ENCODE measurements at places on chromosomes 6 and 20.

- no peak for DNase-seq
Measured at GRCh38 chr6:10800810-10801209, 37.5 kb downstream of the MAK start.

DNA sequence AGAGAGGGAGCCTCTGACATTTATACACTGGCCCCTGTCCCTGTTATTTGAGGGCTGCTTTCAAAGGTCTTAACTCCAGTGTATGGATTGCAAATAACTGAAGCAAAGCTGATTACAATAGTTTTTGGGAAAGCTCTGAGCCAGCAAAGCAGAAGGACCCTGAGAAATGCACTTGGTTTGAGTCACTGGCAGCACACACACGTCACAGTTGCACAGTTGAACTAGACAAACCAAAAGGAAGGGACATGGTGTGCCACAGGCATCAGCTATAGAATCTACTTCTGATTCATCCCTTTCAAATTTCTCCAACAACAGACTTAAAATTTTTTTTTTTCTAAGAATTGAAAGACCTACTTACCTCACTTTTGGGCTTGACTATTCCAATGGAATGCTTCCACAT lies 56.4 kb downstream of the SNRNP48 start:
- no peak for DNase-seq

- no peak for DNase-seq
Measured at GRCh38 chr20:3612795-3613572, 50.2 kb downstream of the GFRA4 start.

DNA sequence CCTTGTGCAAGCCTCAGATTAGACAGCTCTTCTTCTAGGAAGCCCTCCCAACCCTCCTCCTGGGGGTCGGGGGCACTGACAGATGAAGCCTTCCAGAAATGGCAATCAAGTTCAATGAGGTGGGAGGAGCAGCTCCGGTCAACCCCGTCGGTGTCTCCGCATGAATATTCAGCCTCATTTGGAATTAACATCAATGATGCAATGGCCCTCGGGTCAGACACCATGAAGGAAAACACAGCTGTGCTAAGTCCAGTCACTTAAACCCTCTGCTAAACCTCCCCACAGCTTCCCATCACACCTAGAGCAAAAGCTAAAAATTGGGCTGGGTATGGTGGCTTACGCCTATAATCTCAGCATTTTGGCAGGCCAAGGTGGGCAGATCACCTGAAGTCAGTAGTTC lies 36.5 kb downstream of the ZNF217 start:
- no peak for DNase-seq

All from activated naive CD8-positive, alpha-beta T cell treated with anti-CD3 and anti-CD28 coated beads, Interleukin-2, amount 50 U/mL, for 16 hours (primary cell).